ENCODE measurements at places on chromosomes 1 and 21.

- DNase-seq = no peak
Observed at GRCh38 chr1:236890152-236891056, 95.3 kb downstream of the MTR start.

DNA sequence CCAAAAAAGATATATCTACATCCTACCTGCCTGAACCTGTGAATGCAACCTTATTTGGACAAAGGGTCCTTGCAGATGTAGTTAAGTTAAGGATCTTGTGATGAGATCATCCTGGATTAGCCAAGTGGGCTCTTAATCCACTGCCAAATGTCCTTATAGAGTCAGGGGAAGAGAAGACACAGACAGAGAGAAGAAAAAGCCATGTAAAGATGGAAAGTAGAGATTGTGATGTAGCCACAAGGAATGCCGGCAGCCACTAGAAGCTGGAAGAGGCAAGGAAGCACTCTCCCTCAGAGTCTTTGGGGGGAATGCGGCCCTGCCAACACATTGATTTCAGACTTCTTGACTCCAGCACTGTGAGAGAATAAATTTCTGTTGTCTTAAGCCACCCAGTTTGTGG is 16.2 kb downstream of the HSD11B1 start:
- no peak for DNase-seq

- peak; percentile 72 for DNase-seq
Observed at GRCh38 chr1:65065524-65066418, 82.2 kb upstream of the AK4 start.

GRCh38 chr1:154755858-154756730 is 114.0 kb downstream of the KCNN3 start:
- no peak for DNase-seq

DNA sequence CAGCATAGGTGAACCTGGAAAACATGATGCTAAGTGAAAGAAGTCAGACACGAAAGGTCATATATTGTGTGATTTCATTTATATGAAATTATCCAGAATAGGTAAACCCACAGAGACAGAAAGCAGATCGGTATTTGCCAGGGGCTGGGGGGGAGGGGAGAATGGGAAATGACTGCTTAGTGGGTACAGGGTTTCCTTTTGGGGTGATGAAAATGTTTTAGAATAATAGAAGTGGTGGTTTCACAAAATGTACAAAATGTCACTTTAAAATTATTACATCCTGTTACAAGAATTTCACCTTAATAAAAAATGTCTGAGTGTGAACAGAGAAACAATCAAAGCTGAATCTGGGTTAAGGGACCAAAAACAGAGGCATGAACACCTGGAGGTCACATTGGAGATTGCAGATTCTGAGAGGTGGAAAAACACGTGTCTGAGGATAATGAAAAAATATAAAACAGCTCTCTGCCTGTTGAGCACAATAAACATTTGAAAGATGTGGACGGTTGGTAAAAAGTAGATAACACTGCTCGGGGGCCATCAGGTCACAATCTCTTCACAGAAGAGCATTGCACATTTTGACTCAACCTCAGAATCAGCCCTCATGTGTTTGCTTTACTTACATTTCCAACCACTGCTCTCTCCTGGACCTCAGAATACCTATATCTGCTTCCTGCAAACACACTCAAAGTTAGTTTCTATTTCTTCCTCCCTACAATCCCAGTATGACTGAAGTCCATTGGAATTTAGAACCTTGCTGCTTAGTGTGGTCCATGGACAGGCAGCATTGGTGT is 3.2 kb downstream of the SLAMF6 start:
- no peak for DNase-seq

DNA sequence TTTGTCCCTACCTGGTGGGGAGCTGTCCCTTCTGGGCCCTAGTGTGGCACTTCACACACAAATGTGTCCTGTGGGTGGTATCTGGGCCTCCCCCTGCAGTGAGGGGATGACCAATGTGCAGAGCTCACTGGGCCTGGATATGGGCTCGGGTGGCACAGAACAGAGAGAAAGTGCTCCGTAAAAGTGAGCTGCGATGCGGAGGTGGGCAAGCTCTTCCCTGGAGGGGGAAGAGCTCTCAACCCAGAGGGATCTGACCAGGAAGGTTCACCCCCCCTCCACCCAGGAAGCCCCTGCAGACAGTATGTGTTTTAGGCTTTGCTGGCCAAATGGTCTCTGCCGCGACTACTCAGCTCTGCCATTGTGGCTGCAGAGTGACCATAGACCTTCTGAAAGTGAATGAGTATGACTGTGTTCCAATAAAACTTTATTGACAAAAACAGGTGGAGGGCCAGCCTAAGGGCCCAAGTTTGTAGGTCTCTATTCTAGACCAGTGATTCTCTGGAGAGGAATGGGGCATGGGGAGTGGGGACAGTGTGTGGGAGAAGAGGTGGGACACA is 8.6 kb upstream of the ITGB2 start:
- no peak for DNase-seq

- no peak for DNase-seq
Observed at GRCh38 chr21:38987633-38988508, 182.1 kb downstream of the ETS2 start.

DNA sequence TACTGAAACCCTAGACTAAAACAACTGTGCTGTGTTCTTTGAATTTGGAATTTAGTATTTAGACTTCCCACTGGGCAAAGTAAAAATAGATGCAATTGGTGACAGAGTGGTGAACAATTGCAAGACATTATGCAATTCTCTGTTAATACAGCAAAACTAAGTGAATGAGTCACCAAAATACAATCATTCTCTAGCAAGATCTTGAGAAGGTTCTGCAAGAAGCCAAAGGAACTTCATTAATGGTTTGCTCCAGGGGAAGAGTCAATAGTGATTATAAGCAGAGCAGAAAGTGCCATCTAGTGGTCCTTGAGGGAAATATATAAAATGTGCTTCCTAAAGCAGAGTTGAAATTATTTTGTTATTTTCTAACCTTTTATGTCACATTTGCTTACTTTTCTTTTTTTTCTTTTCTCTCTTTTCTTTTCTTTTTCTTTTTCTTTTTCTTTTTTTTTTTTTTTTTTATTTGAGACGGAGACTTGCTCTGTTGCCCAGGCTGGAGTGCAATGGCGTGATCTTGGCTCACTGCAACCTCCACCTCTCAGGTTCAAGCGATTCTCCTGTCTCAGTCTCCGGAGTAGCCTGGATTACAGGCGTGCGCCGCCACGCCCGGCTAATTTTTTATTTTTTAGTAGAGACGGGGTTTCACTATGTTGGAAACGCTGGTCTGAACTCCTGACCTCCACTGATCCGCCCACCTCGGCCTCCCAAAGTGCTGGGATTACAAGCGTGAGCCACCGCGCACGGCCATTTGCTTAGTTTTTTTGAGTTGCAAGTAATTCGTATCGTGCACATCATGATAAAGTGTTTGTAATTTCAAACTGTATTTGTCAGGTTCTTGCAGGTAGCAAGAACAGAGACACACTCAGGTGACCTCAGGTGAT is 99.2 kb downstream of the CTH start:
- DNase-seq = no peak

GRCh38 chr1:163845279-163845678 is 523.5 kb downstream of the NUF2 start:
- no peak for DNase-seq

- no peak for DNase-seq
Observed at GRCh38 chr1:37612186-37612585, 16.4 kb upstream of the GNL2 start.

DNA sequence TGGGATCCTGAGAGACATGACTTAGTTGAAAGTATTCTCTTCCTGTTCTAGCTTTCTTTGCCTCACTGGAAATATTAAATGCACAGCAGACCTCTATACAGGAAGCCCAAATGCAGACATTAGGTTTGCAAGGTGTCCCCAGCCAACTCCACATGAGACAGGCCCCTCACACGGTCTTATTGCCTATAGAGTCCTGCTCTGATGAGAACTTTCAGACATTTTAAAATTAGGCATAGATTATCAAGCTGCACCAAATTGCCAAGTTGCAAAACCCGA is 251.9 kb upstream of the C1orf105 start:
- DNase-seq = no peak

DNA sequence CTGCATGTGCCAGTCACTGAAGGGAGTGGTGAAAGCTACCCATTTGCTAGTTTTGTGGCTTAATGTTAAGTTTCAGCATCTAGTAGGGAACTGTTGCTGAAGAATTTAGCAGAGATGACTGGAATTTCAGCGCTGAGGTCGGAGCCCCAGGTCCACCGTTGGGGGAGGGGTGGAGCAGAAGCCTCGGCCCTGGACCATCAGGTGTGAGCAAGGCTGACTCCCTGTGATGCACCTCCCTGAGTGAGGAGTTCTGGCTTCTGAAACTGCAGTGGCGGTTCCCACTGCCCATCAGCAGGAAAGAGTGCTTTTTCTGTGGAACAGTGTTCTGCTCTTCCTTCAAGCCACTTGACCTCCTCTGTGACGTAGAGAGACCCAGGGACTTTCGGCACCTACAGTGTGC is 1.3 kb downstream of the NOS1AP start:
- no peak for DNase-seq

GRCh38 chr1:158972841-158973240 is 36.9 kb upstream of the IFI16 start:
- DNase-seq = no peak

DNA sequence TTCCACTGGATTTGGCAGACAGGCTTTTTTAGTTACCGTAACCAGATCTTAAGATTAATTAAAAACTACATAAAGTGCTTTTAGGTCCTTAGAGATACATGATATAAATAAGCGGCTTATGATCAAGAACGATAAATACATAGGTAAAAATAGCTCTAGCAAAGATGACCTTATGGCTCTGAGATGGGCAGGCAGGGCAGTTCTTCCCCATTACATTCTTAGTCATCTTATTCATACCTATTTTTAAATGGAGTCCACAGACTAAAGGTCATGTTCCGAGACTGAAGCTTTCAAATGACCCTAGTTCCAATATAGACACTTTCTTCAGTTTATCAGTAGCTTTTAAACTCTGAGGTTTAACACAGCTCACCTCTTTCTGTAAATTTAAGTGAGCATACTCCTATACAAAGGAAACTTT is 4.3 kb downstream of the MCL1 start:
- no peak for DNase-seq

DNA sequence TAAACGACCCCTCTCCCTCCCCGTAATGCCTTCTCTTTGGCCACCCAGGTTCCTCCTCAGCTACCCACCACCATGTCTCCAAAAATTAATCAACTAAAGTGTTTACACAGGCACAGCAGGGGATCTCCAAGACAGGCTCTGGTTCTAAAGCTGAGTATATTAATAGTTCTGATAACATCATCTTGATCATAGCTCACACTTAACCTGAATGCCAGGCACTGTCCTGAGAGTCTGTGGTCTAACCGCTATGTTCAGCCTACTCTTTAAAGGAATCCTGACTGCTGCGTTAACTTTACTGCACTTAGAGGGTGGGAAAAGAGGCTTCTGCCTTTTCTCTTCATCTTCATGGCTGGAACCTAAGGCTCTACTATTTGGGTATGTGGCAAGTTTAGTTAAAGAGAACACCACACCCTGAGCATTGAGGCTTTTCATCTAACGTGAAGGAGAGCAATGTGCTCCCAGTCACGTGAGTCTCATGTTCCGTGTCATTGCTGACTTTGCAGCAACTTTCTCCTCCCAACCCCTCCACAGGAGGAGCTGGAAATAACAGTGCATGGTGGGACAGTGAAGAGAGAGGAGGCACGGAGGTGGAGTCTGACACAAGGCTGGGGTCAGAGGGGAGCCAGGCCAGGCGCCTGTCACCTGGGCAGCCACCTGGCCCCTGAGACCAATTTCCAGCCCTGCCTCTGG is 86.4 kb downstream of the FAM78B start:
- no peak for DNase-seq

DNA sequence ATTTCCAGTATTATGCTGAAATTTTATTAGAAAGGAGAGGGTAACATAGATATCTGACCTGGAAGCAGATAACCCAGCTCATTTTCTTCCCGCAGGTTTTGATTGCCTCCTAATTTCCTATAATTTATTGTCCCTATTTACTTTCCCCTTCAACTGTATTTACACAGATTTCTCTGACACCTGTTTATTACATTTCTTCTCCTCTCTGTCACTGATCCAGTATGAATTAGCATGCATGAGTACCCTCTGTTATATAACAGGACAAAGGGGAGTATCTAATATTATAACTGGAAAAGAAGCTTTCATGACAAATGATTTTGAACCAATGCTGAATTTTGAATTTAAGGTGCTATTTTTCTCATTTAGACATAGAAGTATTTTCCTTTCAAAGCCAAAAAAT is 37.4 kb downstream of the DENND1B start:
- no peak for DNase-seq

- DNase-seq = no peak
Observed at GRCh38 chr1:18290740-18291412, 183.3 kb downstream of the IGSF21 start.

GRCh38 chr1:83508485-83509151 is 490.3 kb downstream of the TTLL7 start:
- DNase-seq = no peak

DNA sequence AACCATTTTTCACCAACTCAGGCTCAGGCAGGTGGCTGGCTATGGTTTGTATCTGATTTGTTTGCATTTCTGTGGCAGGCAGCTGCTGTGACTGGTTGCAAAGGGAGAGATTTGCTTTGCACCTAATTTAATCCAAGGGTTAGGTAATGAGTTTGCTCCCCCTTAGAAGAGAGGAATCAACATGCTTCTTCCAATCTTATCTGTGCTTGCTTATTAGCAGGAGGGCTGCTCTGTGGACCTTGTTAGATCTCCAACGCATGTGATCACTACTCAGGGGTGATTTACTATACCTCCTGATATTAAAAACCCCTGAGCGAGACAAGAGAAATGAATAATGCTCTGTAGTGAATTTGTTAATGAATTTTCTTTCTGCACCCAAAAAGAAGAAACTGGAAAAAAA is 20.5 kb downstream of the OLFML3 start:
- DNase-seq = no peak

DNA sequence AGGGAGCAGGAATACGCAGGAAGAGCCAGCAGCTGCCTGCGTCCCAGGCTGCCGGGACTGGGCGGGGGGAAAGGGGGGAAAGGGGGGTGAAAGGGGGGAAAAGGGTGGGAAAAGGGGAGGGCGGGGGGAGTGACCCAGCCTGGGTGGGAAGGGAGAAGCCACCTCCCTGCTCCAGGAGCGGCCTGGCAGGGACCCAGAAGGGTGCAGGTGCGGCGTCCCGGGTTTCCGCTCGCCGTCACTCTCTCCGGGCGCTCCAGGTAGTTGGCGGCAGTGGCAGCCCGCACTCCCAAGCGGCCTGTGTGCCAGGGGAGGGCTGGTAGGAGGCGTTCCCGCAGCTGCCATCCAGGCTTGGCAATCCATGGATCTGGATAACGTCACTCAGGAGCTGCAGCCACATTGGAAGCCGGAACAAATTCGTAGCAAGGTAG is 141.0 kb upstream of the NGF start:
- DNase-seq = no peak

Measured in H1 (cell line).